ENCODE measurements at places on chromosomes 5 and 9.

DNA sequence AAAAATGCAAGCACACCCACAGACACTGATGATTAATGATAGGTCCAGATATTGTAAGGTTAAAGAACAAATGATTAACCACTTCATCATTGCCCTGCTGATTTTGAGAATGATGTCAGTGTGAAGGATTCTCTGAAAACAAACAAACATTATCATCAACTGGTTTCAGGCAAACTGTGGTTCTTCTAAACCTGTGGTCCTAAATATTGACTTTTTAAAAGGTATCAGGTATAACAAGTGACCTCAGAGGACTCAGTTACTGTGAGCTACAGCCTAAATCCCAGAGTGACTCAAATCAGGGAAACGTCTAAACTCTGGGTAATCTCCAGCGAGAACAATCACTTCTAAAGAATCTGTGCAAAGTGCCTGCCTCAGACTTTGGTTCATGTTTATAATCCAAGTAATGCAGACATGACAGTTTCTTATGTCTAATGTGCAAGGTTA lies 172.3 kb upstream of the CDH6 start:
- DNase-seq, result no peak

DNA sequence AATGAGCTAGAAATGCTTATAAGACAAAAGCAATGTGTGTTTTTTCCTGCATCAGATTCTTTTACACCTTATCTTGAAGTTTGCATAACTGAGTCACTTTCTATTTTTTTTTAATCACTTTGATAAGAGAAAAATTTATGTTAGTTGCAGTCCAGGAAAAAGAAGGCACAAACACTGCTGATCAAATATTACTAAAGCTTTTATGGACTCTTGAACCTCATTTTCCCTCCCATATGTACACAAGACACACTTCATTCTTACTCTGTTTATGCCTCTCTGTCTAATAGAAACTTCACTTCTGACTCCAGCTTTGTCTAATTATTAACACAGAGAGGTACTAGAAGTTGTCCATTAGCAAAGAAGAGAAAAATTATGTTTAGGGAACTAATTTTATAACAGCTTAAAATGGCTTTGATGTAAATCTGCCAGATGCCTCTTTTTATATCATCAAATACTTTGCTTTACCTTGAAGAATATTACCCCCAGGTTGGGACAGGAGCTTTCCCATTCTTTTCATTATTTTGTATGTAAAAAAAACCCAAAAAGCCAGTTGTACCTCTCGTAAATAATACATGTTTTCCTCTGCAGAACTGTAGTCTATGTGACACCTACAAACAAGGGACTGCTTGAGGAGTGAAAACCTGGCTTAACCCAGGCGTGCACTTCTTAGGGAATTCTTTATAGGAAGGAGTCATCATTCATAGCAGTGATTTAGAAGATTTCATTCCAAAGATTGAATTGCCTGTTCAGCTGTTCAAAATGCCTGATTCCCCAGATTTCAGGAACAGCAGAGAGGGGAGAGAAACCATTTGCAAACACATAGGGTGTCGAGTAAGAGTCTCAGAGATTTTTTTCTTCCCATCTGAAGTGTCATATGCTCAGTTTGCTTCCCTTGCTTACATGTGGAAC lies 72.6 kb downstream of the DAPK1 start:
- no peak for DNase-seq

DNA sequence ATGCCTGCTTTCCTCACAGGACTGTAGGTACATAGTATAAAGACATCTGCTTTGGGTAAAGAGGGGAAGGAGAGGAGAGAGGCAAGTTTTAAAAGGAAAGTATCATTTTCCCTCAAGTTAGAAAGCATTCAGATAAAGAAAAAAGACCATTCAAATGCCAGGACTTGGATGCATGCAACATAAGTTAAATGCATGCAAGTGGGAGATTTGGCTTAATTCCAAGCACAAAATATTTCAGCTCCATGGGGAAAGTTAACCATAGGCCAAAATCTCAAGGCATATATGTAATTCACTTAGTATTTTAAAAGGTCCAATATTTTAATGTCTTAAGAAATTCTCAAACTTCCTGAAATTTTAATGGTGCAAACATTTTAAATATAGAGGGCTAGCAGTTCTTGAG lies 36.4 kb downstream of the POU5F2 start:
- no peak for DNase-seq

DNA sequence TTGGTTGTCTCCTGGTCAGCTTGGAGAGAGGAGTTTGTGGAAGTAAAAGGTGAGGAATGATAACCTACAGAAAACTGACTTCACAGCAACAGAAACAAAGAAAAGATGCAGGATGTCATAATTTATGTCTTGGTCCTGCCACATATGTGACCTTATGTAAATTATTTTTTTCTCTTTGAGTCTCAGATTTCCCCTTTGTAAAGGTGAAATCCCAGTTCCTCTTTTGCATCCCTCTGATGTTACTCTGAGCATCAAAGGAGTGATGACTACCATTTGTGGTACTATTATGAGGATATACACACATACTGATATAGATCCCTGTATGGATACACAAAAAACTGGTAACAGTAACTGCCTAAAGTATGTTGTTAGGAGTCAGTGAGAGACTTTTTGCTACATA lies 1.4 kb upstream of the THG1L start:
- DNase-seq, result no peak

DNA sequence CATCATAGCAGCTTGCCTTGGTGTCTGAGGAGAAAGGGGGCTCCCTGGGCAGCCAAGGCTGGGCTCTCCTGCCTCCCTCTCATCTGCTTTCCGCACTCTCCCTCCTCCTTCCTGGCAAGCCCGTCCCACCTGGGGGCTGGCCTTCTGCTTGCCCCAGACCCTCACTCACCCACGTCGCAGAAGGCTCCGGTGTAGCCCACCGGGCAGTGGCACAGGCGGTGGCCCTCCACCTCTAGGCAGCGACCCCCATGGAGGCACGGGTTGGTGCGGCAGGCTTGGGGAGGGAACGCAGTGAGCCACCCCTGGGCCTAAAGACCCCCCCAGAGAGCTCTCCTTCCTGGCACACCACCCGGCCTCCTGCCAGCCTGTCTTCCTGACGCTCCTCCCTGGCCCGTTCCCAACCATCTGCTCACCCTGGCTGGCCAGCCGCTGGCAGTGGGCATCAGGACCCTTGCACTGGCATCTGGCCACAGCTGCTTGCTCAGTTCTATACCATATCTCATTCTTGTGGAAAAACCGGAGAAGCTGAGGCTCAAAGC lies 4.2 kb upstream of the PFN3 start:
- DNase-seq, result no peak

DNA sequence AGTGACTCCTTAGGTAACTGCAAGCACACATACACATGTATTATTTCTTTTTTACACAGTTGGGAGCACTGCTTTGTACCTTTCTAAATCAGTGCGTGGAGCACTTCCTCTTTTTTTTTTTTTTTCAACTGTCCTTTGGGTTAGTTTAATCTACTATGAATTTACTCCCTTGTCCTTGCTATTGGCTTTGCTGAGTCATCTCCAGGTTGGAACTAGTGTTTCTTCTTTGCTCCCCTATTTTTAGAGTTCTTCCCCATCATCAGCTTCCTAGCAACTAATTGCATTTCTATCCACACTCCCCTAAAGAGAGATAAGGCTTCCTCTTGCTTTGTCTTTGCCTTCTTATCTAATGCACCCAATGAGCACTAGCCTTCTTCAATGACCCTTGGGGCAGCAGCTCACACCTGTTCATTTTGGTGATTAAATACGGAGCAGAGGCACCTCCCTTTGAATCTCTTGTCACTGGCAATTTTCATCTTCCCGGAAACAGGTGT lies 24.3 kb downstream of the S100Z start:
- no peak for DNase-seq

DNA sequence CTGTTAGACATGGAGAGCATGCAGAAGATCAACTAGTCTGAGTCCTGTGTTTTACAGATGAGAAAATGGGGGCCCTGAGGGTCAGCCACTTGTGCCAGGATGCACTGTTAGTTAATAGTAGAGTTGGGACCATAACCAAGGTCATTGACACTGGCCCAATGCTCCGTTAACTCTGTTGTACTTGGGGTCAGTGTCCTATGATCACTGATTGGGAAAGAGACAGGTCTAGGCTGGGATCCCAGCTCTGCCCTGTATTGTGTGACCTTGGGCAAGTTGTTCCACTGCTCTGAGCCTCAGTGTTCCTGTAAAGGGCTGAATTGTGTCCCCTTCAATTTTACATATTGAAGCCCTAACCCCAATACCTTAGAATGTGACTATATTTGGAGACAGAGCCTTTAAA lies 70.0 kb downstream of the GDNF start:
- no peak for DNase-seq

DNA sequence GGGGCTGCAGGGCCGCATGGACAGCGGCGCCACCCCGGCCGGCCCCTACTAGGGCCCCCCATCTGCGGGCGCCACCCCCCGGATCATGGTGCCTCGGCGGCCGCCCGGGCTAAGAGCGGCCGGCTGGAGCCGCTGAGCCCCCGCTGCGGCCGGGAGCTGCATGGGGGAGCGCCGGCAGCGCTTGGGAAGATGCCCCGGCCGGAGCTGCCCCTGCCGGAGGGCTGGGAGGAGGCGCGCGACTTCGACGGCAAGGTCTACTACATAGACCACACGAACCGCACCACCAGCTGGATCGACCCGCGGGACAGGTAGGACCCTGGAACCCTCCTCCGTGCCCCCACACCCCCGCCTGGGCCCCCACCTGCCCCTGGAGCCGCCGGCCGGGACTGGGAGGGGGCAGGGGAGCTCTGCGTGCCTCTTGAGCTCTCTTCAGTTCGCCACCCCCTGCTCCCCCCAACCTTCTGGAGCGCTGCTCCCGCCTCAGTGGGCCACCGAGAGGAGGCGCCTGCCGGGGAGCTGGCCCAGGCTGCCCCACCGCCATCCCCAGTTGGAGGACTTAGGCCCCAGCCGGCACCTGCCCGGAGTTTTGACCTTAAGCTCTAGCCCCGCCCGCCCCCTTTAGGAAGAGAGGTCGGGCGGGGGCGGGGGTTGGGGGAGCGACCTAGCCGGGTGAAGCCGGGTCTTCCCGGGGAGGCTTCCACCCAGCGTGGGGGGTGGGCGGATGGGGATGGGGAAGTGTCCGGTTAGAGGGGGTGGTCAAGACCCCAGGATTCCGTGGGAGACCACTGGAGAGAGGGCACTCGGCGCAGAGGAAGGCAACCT lies 730 bp downstream of the WWC1 start:
- DNase-seq, result no peak

GRCh38 chr5:78781611-78782286 lies 133.2 kb upstream of the LHFPL2 start:
- DNase-seq, result no peak

DNA sequence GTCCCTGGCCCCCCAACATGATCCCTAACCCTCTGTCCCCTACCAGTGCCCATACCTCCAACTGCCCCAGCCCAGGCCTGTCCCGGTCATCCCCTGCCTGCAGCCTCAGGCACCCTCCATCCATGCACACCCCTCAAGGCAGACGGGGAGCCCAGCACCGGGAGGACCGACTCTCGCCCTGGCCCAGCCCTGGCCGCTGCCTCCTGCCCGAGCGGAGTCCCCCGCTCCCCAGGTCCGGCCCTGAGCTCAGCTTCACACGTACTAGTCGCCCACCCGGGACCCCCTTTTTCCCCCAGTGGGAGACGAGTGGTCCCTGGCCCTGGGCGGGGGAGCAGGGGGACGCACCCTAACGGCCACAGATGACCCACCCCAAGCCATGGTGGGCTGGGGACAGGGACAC lies 49.0 kb upstream of the UBAC1 start:
- DNase-seq, result no peak

- DNase-seq, result no peak
Observed at GRCh38 chr5:17400724-17401469, 97.1 kb upstream of the TAF11L2 start.

DNA sequence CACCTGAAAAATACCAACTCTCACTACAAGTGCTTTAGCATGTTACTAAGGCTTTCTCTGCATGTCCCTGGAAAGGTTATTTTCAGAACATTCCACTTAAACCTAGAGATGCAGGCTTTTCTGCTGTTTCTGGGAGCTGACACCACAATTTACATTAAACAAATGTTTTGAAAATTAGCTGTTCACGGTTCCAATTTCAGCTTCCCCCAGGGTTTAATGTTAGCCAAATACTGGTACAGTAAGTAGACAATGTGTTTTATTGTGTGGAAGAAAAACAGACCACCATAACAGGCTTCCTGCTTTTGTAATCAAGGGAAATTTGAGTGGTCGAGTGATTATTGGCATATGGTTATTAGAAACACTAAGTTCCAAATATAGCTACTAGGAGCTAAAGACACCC lies 32.0 kb downstream of the MACROH2A1 start:
- DNase-seq, result no peak

DNA sequence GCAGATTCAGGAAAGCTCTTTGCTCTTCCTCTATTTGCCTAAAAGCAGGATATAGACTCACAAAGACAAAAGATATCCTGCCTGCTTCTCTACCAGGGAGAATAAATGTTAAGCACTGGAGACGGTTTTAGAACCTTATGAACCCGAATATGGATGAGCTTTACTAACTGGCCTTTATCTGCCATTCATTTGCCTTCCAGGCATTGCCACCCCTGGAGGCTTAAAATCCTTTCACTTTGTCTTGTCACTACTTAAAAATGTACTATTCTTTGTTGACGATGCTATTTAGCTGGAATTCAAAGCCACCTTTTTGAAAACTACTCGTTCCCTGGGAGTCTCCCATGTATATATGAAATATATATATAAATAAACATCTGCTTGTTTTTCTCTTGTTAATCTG lies 23.2 kb upstream of the LVRN start:
- no peak for DNase-seq

DNA sequence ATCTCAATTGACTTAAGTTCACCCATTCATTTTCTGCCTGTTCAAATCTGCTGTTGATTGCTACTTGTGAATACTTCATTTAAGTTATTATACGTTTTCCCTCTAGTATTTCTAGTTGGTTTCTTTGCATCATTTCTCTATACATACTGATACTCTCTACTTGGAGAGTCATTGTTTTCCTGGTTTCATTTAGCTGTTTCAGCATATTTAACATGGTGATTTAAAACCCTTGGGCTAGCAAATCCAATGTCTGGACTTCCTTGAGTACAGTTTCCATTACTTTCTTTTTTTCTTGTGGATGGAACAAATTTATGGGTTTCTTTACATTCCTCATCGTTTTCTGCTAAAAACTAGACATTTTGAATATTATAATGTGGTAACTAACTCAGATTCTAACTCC lies 90.7 kb downstream of the AP3B1 start:
- DNase-seq, result no peak

DNA sequence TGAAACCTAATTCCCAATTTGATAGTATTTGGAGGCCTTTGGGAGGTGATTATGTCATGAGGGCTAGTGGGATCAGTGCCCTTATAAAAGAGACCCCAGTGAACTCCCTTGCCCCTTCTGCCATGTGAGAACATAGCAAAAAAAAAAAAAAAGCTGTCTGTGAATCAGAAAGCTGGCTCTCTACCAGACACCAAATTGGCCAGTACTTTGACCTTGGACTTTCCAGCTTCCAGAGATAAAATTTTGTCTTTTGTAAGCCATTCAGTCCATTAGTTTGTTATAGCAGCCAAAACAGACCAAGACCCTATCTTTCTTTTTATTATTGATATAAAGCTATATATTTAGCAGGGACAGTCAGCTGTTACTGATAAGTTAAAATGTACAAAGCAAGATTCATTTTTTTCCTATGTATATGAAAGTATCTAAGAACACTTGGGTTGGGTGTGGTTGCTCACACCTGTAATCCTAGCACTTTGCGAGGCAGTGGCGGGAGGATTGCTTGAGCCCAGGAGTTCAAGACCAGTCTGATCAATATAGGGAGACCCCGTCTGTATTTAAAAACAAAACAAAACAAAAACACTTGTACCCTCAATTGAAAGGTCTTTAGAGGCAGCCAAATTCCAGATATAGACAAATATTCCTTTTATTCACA lies 8.1 kb upstream of the C5orf24 start:
- DNase-seq, result no peak

Data from stimulated activated CD4-positive, alpha-beta T cell treated with anti-CD3 and anti-CD28 coated beads, Interleukin-12 subunit alpha, Interleukin-12 subunit beta, amount 100 ng/mL, for 4 hours (primary cell).